ENCODE measurements at places on chromosomes 2 and 18. TPM values are rescaled to one million over a fixed set of nuclear protein-coding genes. Genes with fewer than 3 reads are reported as not detected.

DNA sequence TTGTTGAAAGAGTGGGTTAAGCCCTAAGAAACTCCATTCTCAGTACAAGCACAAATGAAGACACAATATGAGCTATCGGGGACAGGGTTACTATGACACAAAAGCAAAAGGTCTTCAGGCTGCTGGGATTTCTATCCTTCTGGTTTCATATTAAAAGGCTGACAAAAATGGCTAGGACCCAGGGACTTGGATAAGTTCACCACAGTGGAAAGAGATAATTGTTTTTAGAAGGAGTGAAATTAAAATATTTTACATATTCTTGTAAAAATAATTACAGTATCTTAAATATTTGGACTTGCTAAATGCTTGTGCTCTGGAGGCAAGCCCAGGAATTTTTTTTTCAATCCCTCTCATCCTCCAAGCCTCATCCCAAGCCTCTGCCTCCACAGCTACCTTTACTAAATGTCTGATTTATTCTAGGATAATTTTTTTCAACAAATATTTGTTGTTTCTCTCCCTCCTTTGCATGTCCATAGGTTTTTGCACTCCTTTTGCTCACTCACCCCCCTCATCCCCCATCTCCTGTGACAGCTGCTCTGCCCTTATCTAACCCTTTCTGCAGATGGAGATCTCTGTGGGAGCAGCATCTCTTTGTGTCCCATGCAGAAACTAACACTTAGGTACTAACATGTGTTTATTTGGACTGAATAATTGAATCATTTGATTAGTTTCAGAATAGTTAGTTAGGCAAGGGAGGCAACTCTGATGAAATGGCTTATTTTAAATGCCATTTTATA is 47.8 kb upstream of the NABP1 start:
- no peak for DNase-seq

DNA sequence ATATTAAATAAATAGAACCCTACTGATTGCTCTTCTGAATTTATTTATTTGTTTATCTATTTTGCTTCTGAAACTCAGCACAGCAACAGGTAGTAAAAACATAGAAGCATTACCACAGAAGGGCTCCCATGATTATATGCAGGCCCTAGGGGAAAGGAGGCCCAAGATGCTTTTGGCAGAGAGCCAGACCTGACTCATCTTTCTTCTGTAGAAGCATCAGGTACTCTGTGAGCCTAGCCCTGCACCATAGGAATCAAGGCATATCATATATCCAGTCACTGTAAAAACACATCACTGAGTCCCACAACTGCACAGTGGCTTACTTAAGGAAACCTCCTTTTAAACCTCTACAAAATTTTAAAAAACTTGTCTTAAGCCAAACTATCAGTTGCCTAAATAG is 1.8 kb downstream of the SCN9A start:
- no peak for DNase-seq

Gene OSGEPL1
- 5.0 TPM for total RNA-seq

Gene NR4A2
- 0.95 TPM for total RNA-seq

DNA sequence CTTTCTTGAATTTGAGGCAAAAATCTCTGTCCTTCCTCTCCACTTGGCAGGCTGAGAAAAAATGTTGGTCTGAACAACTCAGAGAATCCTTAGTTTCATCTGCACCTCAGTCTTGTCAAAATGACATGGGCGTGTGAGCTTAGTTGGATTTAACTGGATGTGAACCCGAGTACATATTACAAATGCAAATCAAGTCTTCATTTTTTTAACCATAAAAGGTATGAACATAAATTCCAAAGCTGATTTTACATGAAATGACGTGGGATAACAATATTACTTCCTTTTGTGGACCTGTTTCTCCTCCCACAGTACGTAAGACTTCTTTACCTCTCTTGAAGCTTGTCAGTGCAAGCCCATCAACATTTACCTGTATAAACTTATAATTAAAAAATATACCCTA is 32.6 kb upstream of the RND3 start:
- DNase-seq: no peak

GRCh38 chr2:220279372-220279771 is 651.9 kb downstream of the SLC4A3 start:
- DNase-seq: no peak

Gene LRRTM1
- not detected for total RNA-seq

DNA sequence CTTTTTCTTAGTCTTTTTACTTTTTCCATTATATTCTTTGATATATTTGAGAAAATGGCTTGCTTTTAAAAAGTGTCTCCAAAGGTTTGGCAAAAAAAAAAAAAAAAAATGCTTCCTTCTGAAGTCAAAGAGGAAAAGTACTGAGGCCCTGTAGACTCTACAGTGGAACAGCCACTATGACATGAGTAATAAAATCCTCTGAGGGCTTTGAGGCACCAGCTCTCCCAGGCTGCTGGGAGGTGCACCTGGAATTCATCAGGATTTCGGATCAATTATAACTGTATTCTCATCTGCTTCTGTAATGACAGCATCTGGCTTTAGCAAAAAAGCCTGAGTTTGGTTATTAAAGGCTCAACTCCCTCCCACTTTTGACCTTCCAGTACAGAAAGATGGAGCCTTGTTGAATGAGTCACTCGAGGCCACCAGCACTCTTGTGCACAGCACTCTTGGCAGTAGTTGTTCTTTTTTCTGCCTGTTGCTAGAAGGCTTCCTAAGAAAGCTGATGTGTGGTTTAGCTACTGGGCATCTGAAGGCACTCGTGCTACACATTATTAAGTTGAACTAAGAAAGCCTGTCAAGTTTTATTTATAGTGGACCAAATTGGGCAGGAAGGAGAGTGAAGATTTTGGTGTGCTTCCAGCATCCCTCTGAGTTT is 131.3 kb downstream of the PRPF40A start:
- no peak for DNase-seq

Gene LCT
- total RNA-seq: not detected

All from esophagus squamous epithelium (tissue), 5 donors.